ENCODE measurements at places on chromosomes 13 and 19. TPM values are rescaled to one million over a fixed set of nuclear protein-coding genes. Genes with fewer than 3 reads are reported as not detected.

GRCh38 chr13:95207769-95208366 lies 93.4 kb downstream of the ABCC4 start:
- no peak for DNase-seq

- DNase-seq: no peak
Observed at GRCh38 chr19:55459551-55459949, 1.9 kb downstream of the ISOC2 start.

DNA sequence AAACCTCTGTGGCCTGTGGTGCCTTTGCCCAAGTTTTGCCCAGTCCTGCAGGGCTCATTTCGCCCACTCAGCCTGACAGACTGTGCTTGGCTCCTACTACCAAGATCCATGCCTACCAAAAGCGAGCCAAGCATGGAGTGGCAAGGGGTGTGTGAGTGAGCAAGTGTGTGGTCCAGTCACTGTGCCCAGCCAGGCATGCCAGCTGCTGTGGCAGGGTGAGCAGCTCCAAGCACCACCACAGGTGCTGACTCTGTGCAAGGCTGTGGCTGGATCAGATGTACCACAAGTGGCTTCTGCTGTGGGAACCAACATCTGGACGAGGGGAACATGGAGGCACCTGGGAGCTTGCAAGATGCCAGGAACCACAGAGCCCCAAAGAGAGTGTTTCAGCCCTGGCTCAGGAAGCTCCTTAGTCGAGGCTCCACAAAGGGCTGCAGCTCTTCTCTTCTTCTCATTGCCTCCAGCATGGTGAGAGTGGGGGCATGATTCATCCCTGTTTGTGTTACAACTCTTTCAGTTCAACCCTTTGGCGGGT lies 1564.2 kb upstream of the MIR17HG start:
- DNase-seq: no peak

GRCh38 chr19:13164343-13165161 lies 14.3 kb downstream of the IER2 start:
- DNase-seq: peak; percentile 85

DNA sequence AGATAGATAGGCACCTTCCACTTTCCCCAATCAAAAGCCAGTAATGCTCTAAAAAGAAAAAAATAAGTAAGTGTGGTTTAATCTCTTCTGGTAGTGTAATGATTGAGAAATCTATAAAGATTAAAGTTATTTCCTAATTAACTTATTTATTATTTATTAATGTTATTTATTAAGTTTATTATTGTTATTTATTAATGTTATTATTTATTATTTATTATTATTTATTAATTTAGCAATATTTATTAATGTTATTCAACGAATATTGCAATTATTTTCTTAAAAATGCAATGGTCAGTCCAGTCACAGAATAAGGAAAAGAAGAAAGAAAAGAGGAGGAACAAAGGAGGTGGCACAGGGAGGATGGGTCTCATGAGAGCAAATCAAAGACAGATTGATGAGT lies 100.7 kb downstream of the FREM2 start:
- no peak for DNase-seq

DNA sequence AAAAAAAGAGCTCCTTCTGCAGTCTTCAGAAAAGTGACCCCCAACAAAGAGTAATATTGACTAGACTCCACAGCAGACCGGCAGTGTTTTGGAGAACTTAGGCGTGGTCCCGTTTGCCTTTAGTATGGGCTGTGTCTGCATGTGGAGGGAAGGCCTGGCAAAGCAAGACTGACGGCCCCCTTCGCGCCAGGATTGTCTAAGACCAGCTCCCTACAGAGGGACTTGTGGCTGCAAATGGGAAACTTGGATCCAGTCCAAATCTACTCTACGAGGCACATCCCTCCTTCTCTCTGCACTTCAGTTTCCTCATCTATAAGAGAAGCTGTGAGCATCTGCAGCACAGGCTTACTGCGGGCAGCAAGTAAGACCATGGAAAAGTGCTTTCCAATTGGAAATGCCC lies 350.0 kb downstream of the ZNF536 start:
- DNase-seq: no peak

DNA sequence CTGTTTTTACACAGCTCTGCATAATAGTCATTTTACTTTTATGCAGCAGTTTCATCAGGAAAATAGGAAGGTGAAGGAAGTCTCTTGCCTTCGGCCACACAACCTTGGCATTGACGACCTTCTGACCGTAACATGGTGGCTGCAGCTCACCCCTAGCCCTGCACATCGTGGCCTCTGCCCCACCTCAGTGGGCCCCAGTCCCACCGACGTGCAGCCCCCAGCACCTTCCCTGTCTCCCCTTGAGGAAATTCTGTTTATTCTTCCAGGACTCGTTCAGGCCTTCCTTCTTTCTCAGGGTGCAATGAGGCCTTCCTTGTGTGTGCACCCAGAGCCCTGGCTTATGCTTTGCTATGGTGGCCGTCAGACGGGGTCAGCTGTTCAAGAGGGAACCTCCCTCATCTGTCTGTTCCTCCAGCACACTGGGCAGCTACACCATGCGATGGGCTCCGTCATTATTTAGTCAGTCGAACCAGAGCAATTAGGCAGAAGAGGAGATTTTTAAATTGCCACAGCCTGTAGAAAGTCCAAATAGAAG lies 33.3 kb downstream of the TMEM255B start:
- DNase-seq: no peak

GRCh38 chr19:49129238-49129583 lies 9.9 kb downstream of the PPFIA3 start:
- no peak for DNase-seq

GRCh38 chr19:1591421-1592023 lies 1.1 kb downstream of the MBD3 start:
- no peak for DNase-seq

GRCh38 chr13:86960876-86961275 lies 710.3 kb upstream of the SLITRK5 start:
- DNase-seq: no peak

GRCh38 chr19:10551698-10552301 lies 8.1 kb downstream of the ATG4D start:
- peak; percentile 58 for DNase-seq

- no peak for DNase-seq
Observed at GRCh38 chr19:37519890-37520289, 13.2 kb downstream of the ZNF793 start.

Gene TMEM59L
- total RNA-seq: 0.36 TPM

Gene GRK1
- not detected for total RNA-seq

Gene RFPL4AL1
- not detected for total RNA-seq
